ENCODE measurements at places on chromosomes 6 and 20. TPM values are rescaled to one million over a fixed set of nuclear protein-coding genes. Genes with fewer than 3 reads are reported as not detected.

The UBE2C gene
- 31.3 TPM for total RNA-seq

The PBOV1 gene
- total RNA-seq = not detected

The GSTA3 gene
- total RNA-seq = not detected

The SIRPB2 gene
- not detected for total RNA-seq

The ABCC10 gene
- total RNA-seq = 26.9 TPM

The HINT3 gene
- 25.5 TPM for total RNA-seq

The RRP36 gene
- total RNA-seq = 126 TPM

The KIAA1586 gene
- 5.7 TPM for total RNA-seq

The PLCB1 gene
- total RNA-seq = 5.1 TPM

The COL21A1 gene
- not detected for total RNA-seq

The SLC2A4RG gene
- 50.2 TPM for total RNA-seq

The RNF39 gene
- total RNA-seq = not detected

The NRSN1 gene
- total RNA-seq = not detected

The OR2B6 gene
- not detected for total RNA-seq

The IFT52 gene
- total RNA-seq = 35.4 TPM

The CYP21A2 gene
- total RNA-seq = not detected

The PSMB8 gene
- total RNA-seq = 84.1 TPM

The MYB gene
- total RNA-seq = 1.7 TPM

The MUC22 gene
- total RNA-seq = not detected

The RPS6KA2 gene
- 51.9 TPM for total RNA-seq

The ENTPD6 gene
- total RNA-seq = 79.5 TPM

The SLC22A16 gene
- 0.71 TPM for total RNA-seq

The ADTRP gene
- 1.5 TPM for total RNA-seq

The MKKS gene
- 19.2 TPM for total RNA-seq

The BLCAP gene
- total RNA-seq = 37.9 TPM

The GSTA2 gene
- not detected for total RNA-seq

The CRISP2 gene
- not detected for total RNA-seq

The ADIG gene
- not detected for total RNA-seq

The PLAGL2 gene
- total RNA-seq = 16.6 TPM

The NOTCH4 gene
- total RNA-seq = 2.9 TPM

The TNNC2 gene
- total RNA-seq = not detected

The TCP11 gene
- total RNA-seq = not detected

The CNKSR3 gene
- total RNA-seq = 12.1 TPM

The SLC35D3 gene
- total RNA-seq = not detected

The CEP85L gene
- total RNA-seq = 3.3 TPM

The KIAA0408 gene
- total RNA-seq = 3.6 TPM

The COL19A1 gene
- total RNA-seq = not detected

The RAET1E gene
- not detected for total RNA-seq

The HLA-DRA gene
- 0.62 TPM for total RNA-seq

The PRDM13 gene
- total RNA-seq = not detected

The CFB gene
- 1.9 TPM for total RNA-seq

The GLO1 gene
- 168 TPM for total RNA-seq

The KCNB1 gene
- not detected for total RNA-seq

The ASIP gene
- total RNA-seq = not detected

The LTB gene
- total RNA-seq = 19.3 TPM

The CLPSL1 gene
- not detected for total RNA-seq

The TP53INP2 gene
- 19.9 TPM for total RNA-seq

The ZNF831 gene
- total RNA-seq = not detected

The GPLD1 gene
- total RNA-seq = 1.8 TPM

The TTK gene
- total RNA-seq = 5.5 TPM

The PSORS1C1 gene
- total RNA-seq = 0.38 TPM

The NELFCD gene
- total RNA-seq = 49.2 TPM

The PDE7B gene
- total RNA-seq = 0.34 TPM

All from kidney epithelial cell (primary cell).